Right lobe of liver (tissue), 6 donors: ENCODE measurements at places on chromosomes 2 and 18.

DNA sequence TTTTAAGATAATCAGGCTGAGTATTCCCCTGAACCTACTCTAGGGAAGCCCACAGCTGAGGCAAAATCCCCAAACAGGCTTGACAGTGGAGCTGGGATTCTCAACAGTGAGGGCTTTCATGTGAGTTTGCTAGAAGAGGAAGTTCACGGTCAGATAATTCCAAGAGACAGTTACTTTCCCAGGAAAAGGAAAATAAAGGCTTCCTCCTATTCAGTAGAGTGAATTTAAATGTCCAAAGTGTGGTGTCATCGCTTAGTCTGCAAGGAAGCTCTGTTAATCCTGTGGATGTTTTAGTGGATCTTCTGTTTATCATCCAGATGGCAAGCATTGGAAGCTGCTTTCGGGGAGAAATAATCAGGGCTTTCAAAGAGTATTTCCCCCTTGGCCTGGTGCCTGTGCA lies 119.8 kb downstream of the RPIA start:
- no peak for DNase-seq
- H3K27ac ChIP-seq = no peak overlapping the region
- no peaks in the 10 kb centered on the region for H3K36me3 ChIP-seq

- H3K36me3 ChIP-seq = no peaks in the 10 kb centered on the region
These were observed 37.9 kb downstream of the GALNT1 start for GRCh38 chr18:35619464-35619863.

DNA sequence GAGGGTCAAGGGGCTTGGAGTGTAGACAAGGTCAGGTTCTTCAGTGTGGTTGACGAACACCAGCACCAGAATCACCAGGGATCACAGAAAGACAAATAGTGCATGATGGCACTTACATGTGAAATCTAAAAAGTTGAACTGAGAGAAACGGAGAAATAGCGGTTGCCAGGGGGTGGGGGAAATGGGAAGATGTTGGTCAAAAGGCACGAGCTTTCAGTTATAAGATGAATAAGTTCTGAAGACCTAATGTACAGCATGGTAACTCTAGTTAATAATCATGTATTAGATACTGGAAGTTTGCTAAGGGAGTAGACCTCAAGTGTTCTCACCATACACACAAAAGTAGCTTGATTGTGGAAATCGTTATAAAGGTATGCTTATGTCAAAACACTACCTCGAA lies 43.7 kb upstream of the DARS1 start:
- no peaks in the 10 kb centered on the region for H3K36me3 ChIP-seq
- DNase-seq = no peak
- no peaks in the 10 kb centered on the region for H3K27me3 ChIP-seq
- no peak overlapping the region for H3K27ac ChIP-seq

- no peak overlapping the region for H3K4me3 ChIP-seq
- no peaks in the 10 kb centered on the region for H3K4me1 ChIP-seq
- H3K27me3 ChIP-seq = no peaks in the 10 kb centered on the region
These were observed 233.4 kb upstream of the CNTNAP5 start for GRCh38 chr2:123791684-123792083.

- H3K36me3 ChIP-seq = no peaks in the 10 kb centered on the region
- no peak for DNase-seq
- H3K27me3 ChIP-seq = no peaks in the 10 kb centered on the region
- H3K27ac ChIP-seq = no peak overlapping the region
- H3K4me3 ChIP-seq = no peak overlapping the region
These were observed 9.4 kb downstream of the RAMP1 start for GRCh38 chr2:237868631-237869342.

- H3K4me3 ChIP-seq = no peak overlapping the region
- H3K4me1 ChIP-seq = peaks cover 22% of the 10 kb centered on the region
- no peaks in the 10 kb centered on the region for H3K27me3 ChIP-seq
- H3K36me3 ChIP-seq = no peaks in the 10 kb centered on the region
- no peak overlapping the region for H3K27ac ChIP-seq
These were observed 89.8 kb downstream of the CABYR start for GRCh38 chr18:24228667-24229041.

DNA sequence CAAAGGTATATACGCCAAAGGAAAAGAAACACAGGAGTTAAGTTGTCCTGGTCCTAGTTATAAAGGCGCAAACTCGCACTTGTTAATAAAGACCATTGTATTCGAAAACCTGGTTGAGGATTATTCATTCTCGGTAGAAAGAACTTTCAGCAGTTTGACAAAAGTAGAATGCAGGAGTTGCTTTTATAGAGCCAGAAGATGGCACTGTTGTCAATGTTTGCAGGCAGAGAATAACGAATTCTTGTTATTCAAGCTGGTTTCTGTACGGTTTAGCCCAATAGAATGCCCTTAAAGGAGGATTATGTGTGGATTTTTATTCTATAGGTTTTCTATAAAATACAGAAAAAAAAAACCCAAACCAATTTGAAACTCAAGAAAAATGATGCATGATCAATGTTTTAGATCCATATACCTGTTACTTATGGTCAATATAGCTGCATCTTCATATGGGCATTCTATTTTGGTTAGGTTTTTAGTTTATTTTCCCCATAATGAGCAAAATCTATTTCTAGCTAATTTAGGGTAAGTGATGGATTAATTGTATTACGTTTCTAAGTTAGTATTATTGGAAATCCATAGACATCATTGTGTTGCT lies 510.3 kb downstream of the PLCL1 start:
- H3K36me3 ChIP-seq = no peaks in the 10 kb centered on the region
- H3K27ac ChIP-seq = no peak overlapping the region
- H3K4me3 ChIP-seq = no peak overlapping the region
- H3K4me1 ChIP-seq = no peaks in the 10 kb centered on the region
